ENCODE measurements at places on chromosomes 6 and 20. TPM values are rescaled to one million over a fixed set of nuclear protein-coding genes. Genes with fewer than 3 reads are reported as not detected.

The RUNX2 gene
- 1.1 TPM for total RNA-seq

The CDH22 gene
- total RNA-seq: not detected

The TENT5A gene
- 5.0 TPM for total RNA-seq

The ROS1 gene
- 0.47 TPM for total RNA-seq

The GGTLC1 gene
- total RNA-seq: not detected

The MMP24 gene
- total RNA-seq: 14.2 TPM

The BMP5 gene
- not detected for total RNA-seq

The OR2J3 gene
- total RNA-seq: not detected

The ARMC12 gene
- total RNA-seq: 0.24 TPM

The FRMD1 gene
- total RNA-seq: not detected

The UNC93A gene
- not detected for total RNA-seq

The CDSN gene
- not detected for total RNA-seq

The RNF8 gene
- 35.7 TPM for total RNA-seq

The MCCD1 gene
- not detected for total RNA-seq

The CAGE1 gene
- total RNA-seq: not detected

The SPATS1 gene
- total RNA-seq: not detected

The PACSIN1 gene
- total RNA-seq: 0.31 TPM

The VGLL2 gene
- not detected for total RNA-seq

The ACSS1 gene
- 0.10 TPM for total RNA-seq

GRCh38 chr20:61724376-61724775 is 341.3 kb downstream of the TAF4 start:
- no peak for DNase-seq

- DNase-seq: no peak
These were observed 28.4 kb downstream of the COL19A1 start for GRCh38 chr6:69894578-69895347.

GRCh38 chr6:130622142-130622541 is 205.1 kb upstream of the SMLR1 start:
- DNase-seq: no peak

DNA sequence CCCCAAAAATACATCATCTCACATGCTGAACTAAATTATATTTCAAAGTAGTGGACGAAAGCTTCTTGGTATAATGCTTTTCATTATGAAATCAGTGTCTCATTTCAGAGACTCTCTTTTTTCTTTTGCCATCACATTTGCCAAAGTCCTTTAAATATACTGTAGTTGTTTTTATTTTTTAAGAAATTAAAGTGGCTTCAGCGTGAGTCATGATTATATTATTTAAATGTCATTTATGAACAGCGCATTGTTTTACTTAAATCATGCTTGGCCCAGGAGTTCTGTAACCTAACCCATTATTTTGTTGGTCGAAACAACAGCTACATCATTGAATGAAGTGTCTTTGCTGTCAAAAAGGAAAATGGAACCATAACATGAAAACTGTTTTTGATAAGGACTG is 100.9 kb downstream of the CD109 start:
- DNase-seq: no peak

- DNase-seq: peak; percentile 7
These were observed 167.1 kb downstream of the LAMA2 start for GRCh38 chr6:129050086-129050485.

DNA sequence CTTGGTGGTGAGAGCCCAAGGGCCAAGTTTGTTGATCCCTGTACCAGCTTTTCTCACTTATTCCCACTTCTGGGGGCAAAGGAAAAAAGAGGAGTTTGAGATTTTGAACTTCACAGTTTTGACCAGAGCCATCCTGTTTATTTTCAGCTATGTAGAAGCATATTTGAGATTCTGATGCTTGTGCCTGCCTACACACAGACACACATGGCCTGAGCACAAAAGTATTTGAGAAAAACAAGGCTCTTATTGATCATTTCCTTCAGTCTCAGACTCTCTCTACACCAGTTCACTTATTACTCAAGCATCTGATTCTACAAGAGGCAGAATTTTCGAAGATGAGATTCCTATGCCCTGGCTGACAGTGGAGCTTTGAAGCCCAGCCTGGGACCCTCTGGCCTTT is 100.7 kb downstream of the TCP11 start:
- no peak for DNase-seq

GRCh38 chr6:141824350-141824749 is 308.4 kb upstream of the GJE1 start:
- DNase-seq: no peak

GRCh38 chr6:91877994-91878393 is 1291.1 kb upstream of the MAP3K7 start:
- no peak for DNase-seq

DNA sequence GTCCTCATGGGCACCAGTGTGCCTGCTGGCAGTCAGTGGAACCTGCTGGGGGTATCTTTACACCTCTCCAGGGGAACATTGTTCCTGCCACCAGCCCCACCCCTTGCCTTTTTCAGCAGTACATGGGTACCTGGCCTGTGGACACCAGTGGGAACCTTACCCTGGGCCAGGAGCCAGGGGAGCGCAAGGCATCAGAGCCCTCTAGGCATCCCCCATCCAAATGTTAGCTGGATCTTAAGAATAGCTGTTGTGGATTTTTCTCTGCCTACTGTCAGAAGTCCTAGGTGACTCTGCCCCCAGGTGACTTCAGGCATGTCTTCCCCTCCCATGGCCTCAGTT is 38.8 kb upstream of the ID1 start:
- DNase-seq: no peak

GRCh38 chr20:15802020-15802419 is 771.2 kb downstream of the KIF16B start:
- DNase-seq: no peak

DNA sequence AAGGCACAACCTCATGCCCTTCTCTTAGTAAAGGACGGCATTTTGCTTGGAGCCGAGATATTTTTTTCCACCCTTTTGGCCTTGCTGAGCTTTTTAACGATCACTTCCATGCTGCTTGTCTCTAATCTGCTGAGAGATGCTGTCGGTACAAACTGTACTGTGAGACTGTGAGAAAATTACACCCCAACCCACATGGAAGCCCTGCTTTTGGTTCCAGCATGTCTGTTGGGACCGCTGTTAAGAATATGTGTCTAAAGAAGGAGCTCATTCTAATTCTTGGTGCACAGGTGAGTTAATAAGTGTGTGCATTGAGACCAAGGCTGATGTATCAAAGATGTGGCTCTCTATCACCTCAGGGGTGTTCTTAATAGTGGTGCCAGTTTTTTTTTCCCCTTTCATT is 304.5 kb upstream of the MAP3K7 start:
- DNase-seq: no peak

- DNase-seq: peak; percentile 49
These were observed 64.5 kb downstream of the AKAP7 start for GRCh38 chr6:131199568-131200272.

- DNase-seq: no peak
These were observed 268.8 kb downstream of the BTBD9 start for GRCh38 chr6:38370653-38371601.

GRCh38 chr6:108565091-108565766 is 4.5 kb downstream of the FOXO3 start:
- DNase-seq: peak; percentile 16

DNA sequence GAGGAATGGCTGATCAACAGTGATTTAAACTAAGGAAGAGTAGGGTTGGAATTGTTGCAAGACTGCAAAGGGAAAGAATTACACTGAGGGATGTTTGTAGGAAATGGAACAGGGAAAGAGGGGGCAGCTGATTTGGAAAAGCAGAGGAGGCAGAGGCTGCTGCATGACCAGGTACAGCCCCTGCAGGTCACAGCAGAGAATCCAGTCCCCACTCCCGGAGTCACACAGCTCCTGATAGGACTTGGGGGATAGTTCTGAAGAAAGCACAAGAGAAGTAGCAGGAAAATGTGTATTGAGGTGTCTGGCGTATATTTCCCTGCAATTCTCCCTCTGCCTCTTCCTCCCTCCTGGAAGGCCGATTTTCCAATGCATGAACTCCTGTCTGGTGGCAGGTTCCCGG is 92.5 kb upstream of the PDE10A start:
- DNase-seq: no peak

DNA sequence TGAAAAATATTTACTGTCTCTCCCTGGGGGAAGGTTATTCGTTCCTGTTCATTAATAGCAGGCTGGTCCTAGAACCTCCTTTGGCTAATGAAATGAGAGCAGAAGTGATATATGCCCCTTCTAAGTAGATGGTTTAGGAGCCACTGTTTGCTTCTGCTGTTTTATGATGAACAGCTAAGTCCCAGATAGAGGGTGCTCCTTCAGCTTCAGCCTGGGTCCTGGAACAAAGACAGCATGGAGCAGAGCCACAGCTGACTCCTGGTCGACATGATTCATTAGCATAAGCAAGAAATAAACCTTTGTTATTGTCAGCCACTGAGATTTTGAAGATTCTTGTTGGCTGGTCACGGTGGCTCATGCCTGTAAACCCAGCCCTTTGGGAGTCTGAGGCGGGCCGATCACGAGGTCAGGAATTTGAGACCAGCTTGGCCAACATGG is 47.8 kb upstream of the ARMC2 start:
- no peak for DNase-seq

GRCh38 chr6:4901386-4902061 is 102.3 kb downstream of the RPP40 start:
- DNase-seq: no peak

DNA sequence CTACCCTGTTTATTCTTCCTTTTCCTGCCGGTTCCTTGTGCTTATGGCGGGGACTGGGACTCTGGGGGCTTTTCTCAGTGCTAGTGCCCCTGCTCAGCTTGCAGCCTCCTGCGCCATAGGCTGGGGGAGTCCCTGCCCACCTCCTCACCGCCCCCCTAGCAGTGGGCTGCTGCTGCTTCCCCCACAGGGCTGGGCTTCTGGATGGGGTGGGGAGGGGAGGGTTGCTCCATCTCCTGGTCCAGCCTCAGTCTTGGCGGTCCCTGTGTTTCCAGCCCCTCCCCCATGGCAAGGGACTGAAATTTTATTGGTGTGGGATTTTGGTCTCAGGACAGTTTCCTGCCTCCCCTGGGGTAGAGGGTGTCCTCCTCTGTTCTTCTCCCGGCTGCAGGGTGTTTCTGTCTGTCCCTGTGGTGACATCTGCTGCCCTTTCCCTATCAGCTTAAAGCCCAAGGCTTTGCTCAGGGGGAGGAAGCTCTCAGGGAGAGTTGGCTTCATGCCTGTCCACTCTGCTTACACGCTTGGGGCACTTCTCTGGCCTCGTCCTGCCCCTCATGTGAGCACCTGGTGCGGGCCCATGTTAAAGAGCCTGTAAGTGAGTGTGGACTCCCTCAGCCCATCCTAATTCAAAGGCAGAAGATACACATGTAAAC is 100.6 kb downstream of the HIVEP1 start:
- DNase-seq: peak; percentile 36

DNA sequence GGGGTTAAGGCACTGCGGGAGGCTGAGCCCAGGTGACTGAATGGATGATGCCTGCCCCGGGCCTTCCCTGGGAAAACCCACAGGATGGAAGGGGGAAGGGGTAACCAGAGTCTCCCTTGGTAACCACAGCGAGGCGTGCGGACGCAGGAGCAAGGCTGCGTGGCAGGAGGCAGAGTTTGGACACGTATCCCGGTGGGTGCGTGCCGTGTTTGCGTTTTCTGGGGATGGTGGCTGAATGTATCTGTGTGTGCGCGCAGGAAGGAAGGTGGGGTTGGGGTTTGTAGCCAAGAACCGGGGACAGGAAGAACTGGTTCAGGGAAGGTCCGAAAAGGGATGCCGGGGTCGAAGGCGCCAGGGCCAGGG is 1.8 kb downstream of the MDGA1 start:
- no peak for DNase-seq

GRCh38 chr6:15622045-15622740 is 40.6 kb downstream of the DTNBP1 start:
- DNase-seq: no peak

DNA sequence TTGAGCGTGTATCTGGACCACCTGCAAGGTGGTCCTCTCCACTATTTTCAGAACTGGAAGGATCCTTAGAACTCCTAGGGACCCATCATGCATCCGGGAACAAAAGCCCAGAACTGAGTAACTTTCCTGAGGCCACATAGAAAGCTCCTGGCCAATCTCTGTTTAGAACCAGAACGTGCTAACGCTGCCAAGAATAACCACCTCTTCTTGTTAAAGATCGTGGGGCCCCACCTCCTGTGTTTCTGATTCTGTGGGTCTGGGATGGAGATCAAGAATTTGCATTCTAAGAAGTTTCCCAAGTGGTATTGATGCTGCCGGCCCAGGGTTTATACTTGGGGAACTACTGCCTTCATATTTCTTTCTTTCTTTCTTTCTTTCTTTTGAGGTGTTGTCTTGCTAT is 13.3 kb downstream of the CD40 start:
- no peak for DNase-seq
